ENCODE measurements at places on chromosomes 2 and 18.

DNA sequence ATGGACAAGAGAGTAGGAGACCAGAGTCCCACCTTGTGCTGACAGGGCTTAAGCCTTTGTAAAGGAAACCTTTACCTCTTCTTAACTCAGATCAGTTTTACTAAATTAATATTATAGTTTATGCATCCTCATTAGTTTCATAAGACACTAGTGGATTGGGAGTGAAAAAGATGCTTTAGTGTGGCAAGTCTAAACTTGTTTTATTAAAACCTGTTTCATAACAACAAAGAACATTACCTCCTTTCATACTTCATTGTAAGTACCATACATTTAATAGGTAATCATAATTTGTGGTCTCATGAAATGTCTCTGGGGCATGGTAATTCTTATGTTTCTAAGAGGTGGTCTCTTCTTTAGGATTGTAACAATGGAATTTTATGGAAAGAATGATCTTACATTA, 63.4 kb downstream of the PIKFYVE start:
- no peak for DNase-seq

DNA sequence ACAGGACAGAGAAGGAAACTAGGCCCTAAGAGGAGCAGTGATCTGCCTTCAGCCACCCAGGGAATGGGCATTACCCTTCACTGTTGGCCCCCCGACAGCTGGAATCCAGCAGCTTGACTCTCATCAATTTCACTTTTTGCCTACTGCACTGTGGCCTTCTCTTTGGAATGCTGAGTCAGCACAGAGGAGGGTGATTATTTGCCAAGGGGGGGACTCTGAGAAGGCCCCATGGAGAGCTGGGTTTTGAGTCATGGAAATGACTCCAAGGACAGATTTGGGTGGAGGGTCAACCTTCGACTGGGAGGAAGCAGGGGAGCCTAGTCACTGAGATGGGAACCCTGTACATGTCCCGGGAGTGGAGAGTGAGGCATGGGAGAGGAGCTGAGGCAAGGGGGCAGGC, 38.1 kb upstream of the NTSR2 start:
- no peak for DNase-seq

GRCh38 chr2:20421336-20421987, 25.4 kb upstream of the RHOB start:
- DNase-seq: no peak

- no peak for DNase-seq
These were observed 20.0 kb upstream of the NABP1 start for GRCh38 chr2:191657977-191658376.

GRCh38 chr2:24495451-24495850, 4.4 kb downstream of the NCOA1 start:
- DNase-seq: no peak

GRCh38 chr2:98140210-98140609, 53.2 kb downstream of the VWA3B start:
- no peak for DNase-seq

- DNase-seq: no peak
These were observed 17.3 kb downstream of the CAPN10 start for GRCh38 chr2:240603846-240604245.

DNA sequence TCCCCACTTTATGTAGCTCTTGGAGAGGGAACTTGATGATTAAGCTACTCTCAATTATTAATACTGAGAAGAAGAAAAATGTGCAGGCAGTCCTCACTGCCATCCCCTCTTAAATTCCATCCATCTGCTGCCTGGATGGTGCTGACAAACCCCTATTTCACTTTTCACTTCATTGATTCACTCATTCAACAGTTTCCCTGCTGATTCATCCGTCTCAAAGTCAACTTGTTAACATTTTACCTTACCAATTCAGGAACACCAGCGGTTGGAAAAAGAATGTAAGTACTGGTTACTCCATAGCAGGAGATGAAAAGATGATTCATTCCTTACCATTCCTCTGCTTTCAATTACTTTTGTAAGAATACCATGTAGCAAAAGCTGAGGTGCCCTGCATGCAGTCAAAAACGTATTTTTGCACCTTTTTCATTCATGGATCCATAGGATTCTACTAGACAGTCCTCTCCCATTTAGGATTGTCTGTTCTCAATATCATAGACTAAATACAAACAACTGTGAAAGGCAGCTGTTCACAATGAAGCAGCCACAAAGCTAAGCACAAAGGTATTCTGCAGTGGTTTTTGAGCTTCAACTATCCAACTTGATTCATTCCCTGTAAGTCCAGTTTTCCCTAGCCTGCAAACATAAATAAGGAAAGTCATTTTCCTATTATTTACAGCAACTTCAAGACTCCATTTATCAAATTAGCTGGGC, 262.0 kb downstream of the MREG start:
- no peak for DNase-seq

GRCh38 chr2:196234672-196235071, 63.3 kb upstream of the STK17B start:
- DNase-seq: no peak

- DNase-seq: no peak
These were observed 38.3 kb upstream of the IL1R1 start for GRCh38 chr2:102103992-102104871.

DNA sequence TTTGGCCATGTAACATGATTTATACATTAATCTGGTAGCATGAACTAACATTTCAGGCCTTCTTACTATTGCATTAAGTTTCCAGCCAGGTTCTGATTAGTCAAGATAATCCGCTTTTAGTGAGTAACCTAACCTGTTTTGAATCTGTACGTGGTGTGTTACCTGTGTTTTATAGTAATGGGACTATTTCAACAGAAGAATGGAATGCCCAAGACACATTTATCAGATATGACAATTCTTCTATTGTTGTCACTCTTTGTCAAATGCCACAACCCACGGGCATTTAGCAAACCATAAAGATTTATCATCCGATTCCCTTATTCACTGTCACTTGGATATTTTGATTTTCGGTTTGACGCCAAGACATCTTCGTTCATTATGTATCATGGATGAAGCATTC, 117.9 kb downstream of the ETAA1 start:
- no peak for DNase-seq

DNA sequence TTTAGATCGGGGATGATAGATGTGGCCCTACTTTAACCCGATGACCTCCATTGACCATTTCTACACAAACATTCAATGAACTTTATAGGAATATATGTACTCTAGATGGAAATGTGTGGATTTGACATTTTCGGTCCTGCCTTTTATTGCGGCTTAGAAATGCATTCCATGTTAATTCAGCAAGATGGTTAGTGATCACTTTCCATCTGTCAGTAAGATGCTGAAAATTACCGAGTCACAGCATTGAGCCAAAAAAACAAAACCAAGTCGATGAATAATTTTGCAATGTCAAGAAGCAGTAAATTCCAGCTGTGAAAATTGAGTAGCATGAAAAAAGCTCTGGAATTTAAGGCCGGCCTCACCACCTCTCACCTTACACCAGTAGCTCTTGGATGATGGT, 1642.6 kb upstream of the NXPH2 start:
- no peak for DNase-seq

DNA sequence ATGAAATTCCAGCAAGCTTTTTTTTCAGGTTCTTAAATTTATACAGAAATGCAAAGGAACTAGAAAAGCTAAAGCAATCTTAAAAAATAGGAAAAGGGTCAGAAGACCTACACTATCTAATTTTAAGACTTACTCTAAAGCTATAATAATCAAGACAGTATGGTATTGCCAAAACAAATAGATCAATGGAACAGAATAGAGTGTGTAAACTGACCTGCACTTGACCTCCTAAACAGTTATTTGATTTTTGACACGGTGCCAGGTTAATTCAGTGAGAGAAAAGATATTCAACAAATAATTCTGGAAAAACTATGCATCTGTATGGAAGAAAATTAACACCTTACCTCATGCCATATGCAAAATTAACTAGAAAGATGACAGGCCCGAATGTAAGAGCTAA, 73.6 kb downstream of the OLA1 start:
- no peak for DNase-seq

- no peak for DNase-seq
These were observed 12.8 kb downstream of the TFPI start for GRCh38 chr2:187541086-187542085.

DNA sequence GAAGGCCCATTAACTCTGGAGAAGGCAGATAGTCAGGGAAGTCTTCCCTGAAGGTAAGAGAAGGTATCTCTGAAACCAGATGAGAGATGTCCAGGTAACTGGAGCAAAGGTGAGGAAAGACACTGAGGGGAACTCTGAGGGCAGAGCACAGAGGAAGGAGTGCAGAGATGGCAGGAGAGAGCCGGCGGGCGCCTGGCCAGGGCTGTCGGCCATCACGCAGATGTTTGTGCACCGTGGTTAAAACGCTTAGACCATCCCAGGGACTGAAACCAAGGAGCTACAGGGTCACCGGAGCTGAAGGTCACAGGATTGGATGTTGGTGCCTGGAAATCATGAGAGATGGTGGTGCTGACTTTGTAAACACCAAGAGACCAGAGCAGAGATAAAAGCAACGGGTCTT, 55.4 kb downstream of the LAMA1 start:
- no peak for DNase-seq

DNA sequence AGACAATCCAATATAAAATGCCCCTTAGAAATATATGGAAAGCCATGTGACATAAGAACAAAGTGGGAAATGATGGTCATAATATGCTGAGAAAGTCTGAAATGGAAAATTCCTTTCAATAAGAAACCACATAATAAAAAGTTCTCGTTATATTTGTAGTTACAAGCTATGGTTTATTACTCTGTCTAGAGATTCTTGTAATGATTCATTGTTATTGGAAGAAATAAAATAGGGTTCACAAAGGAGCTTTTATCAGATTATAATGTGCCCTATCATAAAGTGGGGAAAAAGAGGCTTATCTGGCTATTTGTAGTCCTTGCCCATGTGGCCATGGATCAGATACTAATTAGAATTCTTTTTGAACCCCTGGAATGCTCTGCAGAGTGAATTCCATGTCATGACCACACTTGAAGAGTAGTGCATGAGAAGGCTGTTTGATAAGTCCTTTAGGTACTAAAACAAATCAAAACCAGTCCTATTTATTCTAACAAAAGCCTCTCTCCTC, 420.7 kb upstream of the NRP2 start:
- DNase-seq: no peak

- no peak for DNase-seq
These were observed 23.3 kb downstream of the SPDYA start for GRCh38 chr2:28833740-28834470.

GRCh38 chr2:64447317-64448040, 6.5 kb upstream of the LGALSL start:
- DNase-seq: no peak

DNA sequence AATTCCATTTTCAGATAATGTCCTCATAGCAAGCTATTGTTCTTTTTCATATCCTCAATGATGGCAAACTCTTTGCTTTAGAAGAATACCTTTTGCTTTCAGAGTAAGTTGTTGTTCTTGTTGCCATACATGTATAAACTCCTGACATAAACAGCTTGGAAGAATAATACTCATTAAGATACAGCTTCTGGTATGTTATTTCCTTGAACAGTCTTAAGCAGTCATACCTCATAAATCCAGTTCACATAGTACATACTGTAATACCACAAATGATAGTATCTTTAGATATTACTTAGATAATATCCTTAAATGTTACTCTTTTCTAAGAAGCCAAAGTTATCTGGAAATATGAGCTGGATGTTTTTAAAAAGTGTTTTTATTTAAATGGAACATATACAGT, 23.2 kb downstream of the METTL8 start:
- DNase-seq: no peak

DNA sequence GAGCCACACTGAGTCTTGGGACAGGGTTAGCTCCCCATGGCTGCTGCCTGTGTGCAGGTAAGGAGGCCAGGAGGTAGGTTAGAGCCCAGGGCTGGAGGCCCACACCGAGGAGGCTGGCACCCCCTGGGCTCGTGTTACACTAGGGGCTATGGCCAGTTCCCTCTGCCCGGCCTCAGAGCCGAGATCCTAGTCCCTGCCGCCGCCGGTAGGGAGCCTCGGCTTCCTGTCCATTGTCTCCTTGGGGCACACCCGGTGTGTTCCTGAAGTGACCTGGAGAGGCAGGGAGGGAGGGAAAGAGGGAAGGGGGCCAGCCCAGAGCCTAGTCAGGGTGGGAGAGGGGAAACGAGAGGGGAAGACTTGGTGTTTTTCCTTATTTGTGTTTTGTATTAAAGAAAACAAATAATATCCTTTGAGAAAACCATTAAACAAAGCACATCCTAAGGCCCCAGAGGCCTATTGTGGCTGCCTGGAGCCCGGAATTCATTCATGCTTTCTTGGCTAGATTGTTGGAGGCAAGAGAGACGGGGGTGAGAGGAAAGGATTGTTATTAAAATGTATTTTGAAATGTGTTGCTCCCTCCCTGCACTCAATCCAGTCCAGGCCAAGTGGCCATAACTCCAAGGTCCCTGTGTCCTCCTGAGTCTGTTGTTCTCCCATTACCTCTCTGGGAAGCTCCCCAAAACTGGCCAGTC, 170.7 kb downstream of the CTIF start:
- no peak for DNase-seq

DNA sequence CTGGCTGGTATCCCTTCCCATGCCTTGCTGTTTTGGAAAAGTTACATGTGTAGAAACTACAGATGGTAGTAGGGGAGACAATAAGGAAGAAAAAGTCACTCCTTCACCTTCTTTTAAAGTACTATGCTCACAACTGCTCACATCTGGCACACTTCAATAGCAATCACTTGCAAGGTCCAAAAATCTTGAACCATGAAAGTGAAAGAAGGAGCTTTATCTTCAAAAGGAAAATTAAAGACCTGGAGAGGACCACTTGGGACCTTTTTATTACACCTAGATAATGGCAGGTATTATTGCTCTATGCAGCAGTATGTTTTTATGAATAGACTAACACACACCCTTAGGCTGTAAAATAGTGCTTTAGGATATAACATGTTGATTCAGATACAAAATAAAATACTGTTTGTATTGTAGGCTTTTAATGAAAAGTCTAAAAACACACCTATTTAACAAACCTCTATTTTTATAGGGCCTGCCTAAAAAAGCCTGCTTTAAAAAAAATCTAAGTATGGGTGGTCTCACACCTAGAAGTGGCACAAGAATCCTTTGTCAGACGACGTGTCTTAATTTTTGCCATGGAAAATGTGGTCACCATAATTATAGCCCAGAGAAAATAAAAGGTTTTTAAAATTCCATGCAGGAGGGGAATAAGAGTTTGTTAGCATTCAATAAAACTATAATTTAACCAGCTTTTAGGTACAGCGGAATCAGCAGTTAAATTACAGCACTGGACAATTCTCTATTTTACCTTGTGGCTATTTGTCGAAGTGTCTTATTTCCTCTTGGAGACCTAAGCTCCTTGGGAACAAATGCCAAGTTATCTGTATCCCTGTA, 124.0 kb downstream of the BCL2 start:
- no peak for DNase-seq

GRCh38 chr2:17813010-17813741, 3.1 kb upstream of the MSGN1 start:
- DNase-seq: no peak

GRCh38 chr18:51038110-51038509, 8.1 kb downstream of the SMAD4 start:
- DNase-seq: no peak
